ENCODE measurements at places on chromosomes 5 and 9.

DNA sequence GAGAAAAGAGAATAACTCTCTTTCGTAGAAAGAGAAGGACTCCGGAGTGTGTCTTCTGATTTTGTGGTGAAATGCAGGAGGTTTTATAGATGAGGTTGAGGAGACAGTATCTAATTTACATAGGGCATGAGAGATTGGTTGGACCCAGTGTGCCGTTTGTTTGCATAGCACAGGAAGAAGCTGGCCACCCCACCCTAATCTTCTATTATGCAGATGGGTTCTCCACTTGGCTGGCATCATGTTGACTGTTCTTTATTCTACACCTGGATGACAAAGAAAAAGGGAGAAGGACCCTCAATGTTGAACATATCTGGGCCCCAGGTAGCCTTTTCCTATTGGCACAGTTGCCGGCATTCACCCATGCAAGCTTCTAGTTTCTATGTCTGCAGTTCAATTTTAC, 23.2 kb upstream of the MINAR2 start:
- DNase-seq: no peak

DNA sequence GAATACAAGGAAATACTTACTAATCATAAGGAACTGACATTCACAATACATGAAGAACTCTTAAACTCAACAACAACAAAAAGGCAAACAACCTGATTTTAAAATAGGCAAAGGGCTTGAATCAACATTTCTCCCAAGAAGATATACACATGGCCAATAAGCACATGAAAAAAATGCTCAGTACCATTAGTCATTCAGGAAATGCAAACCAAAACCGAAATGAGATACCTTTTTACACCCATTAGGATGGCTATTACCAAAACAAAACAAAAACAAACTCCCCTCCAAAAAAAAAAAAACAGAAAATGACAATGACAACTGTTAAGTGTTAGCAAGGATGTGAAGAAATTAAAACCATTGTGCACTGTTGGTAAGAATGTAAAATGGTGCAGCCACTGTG, 104.1 kb upstream of the ZNF462 start:
- no peak for DNase-seq

- DNase-seq: no peak
Observed at GRCh38 chr9:34322899-34323591, 6.0 kb downstream of the KIF24 start.

GRCh38 chr5:140020601-140021177, 22.4 kb downstream of the NRG2 start:
- DNase-seq: no peak

GRCh38 chr9:124500028-124500795, 7.0 kb downstream of the NR5A1 start:
- DNase-seq: no peak

DNA sequence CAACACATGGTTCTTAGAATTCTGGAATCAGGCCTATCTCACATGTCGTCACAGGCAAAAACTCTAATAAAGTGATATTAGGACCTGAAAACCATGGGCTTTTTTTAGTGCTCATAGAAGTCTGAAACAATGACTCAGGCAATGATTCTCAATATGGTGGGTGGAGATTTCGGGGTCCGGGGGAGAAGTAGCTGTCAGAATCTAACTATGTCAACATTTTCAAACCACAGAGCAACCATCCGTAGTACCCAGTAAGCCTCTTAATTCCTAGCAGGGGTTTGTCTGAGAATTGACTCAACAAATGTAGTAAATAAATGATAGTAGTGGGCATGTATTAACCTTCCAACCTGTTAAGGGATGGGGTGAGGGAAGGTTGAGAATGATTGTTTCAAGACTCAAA, 2.6 kb downstream of the AMACR start:
- DNase-seq: no peak

- DNase-seq: no peak
Observed at GRCh38 chr9:128764361-128764760, 7.4 kb downstream of the ZER1 start.

DNA sequence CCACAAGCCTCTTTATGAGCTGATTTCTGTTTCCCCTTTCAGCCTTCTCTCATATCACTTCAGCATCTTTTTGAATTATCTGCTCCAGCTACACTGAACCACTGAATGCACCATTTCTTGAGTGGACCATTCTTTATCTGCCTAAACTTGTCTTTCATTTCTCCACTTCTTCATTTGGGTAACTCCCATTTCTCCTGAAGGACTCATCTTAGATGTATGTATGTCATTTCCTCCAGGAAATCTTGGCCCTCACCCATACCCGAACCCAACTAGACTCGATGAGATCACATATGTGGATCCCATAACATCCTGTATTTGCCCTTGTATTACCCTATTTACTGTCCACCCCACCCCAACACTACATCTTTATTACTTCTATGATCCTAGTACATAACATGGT, 249.8 kb downstream of the KIF4B start:
- DNase-seq: no peak

DNA sequence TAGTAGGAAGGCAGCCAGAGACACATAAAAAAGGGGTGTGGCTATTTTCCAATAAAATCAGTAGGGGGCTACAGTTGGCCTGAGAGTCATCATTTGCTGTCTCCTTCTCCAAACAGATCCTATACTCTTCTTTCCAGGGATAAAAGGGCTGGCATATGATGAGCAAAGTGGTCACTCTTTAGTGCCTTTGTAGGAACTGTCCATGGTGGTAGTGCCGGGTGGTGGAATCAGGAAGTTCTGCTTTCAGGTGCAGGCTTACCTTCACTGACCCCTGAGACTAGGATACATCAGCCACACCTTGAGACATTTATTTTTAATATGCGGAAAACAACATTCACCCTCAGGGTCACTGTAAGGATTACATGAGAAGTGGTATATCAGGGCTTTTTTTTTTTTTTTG, 80.8 kb downstream of the ASTN2 start:
- DNase-seq: no peak

- DNase-seq: no peak
Observed at GRCh38 chr9:35470894-35471293, 19.0 kb upstream of the RUSC2 start.

DNA sequence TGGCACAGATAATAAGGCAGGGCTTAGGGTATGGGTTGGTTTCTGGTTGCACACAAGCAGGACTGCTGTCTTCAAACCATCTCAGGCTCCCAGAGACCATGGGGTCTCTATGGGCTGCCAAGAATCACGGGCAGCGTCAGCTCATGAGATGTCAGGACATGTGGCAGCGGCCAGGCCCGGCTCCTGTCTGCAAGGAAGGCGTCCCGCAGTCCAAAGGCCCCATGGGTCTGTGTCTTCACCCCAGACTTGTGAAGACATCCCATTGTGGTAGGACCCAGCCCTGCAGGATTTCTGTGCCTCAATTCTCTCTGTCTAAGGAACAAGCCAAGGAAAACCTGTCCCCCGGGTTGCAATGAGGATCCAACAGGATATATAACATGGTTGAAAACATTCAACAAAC, 32.6 kb downstream of the IPPK start:
- DNase-seq: no peak

GRCh38 chr5:76204713-76205112, 121.5 kb downstream of the SV2C start:
- DNase-seq: no peak

- DNase-seq: no peak
Observed at GRCh38 chr9:132733260-132733815, 63.1 kb downstream of the GTF3C4 start.

DNA sequence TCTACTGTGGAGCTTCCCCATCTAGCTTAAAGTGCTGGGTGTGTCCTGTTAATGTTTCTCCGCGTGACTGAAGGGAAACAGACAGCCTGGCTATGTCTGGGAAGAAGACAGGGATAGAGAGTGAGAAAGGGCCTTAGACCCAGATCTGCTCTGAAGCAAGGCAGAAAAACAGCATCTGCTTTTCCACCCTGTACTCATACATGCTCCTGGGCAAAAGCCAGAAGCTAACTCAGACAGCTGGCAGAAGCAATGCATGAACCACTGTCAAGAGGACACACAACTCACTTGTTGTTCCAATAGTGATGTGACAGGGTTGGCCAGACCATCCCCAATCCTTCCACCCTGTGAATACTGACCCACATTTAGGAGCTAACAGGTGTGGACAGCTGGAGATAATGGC, 63.3 kb downstream of the DPYSL3 start:
- DNase-seq: no peak

DNA sequence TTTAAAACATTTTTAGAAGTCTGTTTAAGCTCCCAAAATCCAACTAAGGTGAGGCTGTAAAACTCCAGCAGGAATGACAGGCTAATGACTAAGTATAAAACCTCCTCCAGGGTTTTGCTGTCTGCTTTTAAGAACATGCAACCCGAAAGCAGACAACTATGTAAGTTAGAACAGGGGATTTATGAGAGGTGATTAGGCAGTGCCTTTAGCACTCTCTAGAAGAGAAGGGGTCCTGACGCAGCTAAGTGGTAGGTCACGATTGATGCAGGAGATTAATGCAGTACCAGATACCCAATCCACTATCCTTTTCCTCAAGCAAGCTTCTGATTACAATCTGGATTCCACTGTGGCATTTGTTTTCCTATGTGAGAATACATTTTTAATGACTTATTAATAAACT, 25.9 kb downstream of the HOMER1 start:
- DNase-seq: no peak

- DNase-seq: no peak
Observed at GRCh38 chr5:58844395-58844794, 261.5 kb downstream of the RAB3C start.

DNA sequence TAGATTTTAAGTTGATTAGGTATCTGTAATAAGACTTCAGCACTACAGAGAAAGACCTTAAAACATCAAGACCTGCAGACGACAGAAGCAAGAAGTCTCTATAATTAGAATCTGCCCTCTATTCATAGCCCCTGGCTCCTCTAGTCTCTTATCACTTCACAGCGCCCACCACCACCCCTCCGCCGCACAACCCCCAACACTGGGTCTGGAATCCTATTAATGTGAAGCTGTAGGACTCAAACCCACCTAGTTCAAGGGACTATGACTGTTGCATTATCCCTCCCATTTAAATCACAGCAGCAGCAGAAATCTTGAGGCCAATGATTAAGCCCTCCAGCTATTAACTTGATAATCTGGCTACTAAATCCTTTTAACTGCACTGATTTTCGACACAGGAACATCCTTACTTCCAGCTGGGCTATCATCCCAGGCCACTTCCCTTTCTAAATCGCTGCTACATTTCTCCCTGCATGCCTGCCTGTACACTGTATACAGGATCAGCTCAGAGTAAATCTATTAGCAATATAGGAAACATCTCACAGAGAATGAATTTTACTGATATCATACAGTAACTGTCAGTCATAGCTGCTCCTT, 159.5 kb upstream of the GRAMD2B start:
- no peak for DNase-seq

- peak; percentile 92 for DNase-seq
Observed at GRCh38 chr5:123511648-123512605, at the start of gene CSNK1G3. Gene CSNK1G3, plus strand, starts transcription at chr5:123512177. Its CDS starts 33,487 bp downstream, at chr5:123545664.

GRCh38 chr5:98929710-98930298, 997 bp upstream of the CHD1 start:
- no peak for DNase-seq

- no peak for DNase-seq
Observed at GRCh38 chr5:110159202-110159601, 469.5 kb downstream of the MAN2A1 start.

- DNase-seq: no peak
Observed at GRCh38 chr5:160268121-160268520, 38.8 kb downstream of the FABP6 start.

DNA sequence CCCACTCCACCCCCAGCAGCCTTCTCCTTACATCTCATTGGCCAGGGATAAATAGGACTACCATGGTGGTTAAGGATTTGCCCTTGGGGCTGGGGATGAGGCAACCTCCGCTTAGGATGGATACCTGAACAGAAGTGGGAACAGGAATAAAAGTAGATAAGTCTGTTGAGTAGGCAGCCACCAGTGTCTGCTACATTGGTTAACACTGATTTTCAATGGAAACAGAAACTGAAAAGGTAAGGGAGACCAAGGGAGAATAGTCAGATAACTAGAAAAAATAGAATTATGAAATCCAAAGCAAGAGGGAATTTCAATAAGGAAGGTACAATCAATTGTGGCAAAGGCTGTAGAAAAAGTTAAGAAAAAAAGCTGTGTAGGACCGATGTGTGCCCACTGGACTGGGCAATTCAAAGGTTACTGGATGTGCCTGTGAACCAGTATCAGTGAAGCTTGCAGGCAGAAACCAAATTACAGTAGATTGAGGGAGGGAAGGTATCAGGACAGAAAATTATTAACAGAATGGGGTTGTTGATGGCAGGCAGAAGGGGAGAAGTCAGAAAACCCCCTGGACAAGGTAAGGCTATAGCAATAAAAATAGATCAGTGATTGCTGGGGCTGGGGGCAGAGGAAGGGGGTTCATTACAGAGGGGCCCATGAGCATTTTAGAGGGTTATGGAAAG, 48.7 kb downstream of the DNAJC21 start:
- no peak for DNase-seq
